NCI-H187 treated with DMSO at 0.1 percent for 48 hours (cell line): ENCODE measurements at places on chromosomes 6 and 20.

DNA sequence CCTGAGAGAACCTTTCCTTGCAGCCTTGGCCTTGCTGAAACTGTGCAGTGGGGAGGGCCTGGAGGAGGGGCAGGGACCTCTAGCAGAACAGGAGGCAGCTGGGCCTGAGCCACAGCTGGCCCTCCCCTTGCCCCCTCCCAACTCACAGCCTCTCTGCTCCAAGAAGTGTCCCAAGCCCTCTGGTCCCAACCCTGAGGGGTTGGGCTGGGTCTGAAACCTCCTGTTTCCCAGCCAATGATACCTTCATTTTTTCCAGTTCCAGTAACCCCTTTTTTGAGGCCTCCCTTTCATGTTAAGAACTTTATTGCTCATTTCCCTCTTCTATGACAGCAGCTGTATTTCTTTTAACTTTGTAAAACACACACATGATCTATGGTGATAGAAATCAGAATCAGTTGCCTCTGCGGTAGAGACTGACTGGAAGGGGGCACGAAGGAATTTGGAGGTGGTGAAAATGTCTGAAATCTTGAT lies 17.9 kb upstream of the ARMC12 start:
- DNase-seq: no peak

- no peak for DNase-seq
Measured at GRCh38 chr20:47780720-47781389, 4.4 kb downstream of the SULF2 start.

DNA sequence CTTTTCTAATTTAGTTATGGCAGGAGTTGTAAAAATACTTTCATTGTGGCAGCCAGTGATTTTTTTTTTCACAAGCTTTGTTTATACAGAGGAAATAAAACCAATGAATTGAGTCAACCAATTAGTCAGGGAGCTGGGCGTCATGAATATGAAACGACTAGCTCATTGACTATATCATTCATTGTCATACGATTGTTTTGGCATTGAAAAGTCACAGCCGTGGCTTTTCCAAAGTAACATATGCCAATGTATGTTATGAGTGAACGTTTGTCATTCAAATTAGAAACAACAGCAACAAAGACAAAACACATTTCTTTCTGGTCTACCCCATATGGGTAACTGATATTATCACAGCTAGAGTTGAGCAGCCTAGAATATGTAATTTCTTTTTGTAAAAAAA lies 810.6 kb downstream of the EPHA7 start:
- DNase-seq: no peak

GRCh38 chr6:96345501-96345900 lies 176.1 kb upstream of the UFL1 start:
- DNase-seq: no peak
